ENCODE measurements at places on chromosomes 11 and 22. TPM values are rescaled to one million over a fixed set of nuclear protein-coding genes. Genes with fewer than 3 reads are reported as not detected.

- no peak for DNase-seq
These were observed 53.1 kb upstream of the SEPTIN5 start for GRCh38 chr22:19661156-19661555.

GRCh38 chr22:29313126-29313575 lies 2.3 kb downstream of the RASL10A start:
- no peak for DNase-seq

TEX54 gene
- not detected for total RNA-seq

- DNase-seq, result no peak
These were observed at the start of gene ELFN2 for GRCh38 chr22:37427135-37427710. ELFN2 (minus strand) TSS chr22:37427479; CDS start chr22:37375534, 51,945 bp downstream.

- no peak for DNase-seq
These were observed 14.0 kb upstream of the CD81 start for GRCh38 chr11:2363130-2363529.

FAM83F gene
- not detected for total RNA-seq

- DNase-seq, result no peak
These were observed 52.5 kb downstream of the ARRB1 start for GRCh38 chr11:75298976-75299260.

DNA sequence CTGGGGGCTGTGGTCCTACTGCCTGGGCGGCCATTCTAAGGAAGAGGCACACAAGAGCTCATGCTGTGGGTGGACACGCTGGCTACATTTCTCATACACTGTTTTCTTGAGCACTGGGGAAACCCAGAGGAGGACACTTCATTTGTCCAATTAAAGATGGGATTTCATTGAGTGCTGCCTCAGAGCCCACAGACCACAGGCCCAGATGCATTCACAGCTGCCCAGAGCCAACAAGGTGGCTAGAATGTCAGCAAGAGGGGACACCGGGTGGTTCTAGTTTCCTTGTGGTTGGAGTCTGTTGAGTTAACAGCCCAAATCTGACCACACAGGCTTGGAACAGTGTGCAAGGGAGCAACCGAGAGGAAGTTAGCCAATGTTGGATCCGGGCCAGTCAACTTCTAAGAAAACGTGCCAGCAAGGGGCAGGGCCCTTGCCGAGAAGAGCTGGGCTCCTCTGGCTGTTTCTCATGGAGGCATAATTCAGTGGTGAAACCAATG lies 35.0 kb upstream of the SORL1 start:
- peak; percentile 90 for DNase-seq

GRCh38 chr11:66063900-66064299 lies 6.2 kb upstream of the PACS1 start:
- no peak for DNase-seq

APOBEC3F gene
- total RNA-seq, result not detected

Measured in SJCRH30 (cell line).